ENCODE measurements at places on chromosomes 13 and 19.

DNA sequence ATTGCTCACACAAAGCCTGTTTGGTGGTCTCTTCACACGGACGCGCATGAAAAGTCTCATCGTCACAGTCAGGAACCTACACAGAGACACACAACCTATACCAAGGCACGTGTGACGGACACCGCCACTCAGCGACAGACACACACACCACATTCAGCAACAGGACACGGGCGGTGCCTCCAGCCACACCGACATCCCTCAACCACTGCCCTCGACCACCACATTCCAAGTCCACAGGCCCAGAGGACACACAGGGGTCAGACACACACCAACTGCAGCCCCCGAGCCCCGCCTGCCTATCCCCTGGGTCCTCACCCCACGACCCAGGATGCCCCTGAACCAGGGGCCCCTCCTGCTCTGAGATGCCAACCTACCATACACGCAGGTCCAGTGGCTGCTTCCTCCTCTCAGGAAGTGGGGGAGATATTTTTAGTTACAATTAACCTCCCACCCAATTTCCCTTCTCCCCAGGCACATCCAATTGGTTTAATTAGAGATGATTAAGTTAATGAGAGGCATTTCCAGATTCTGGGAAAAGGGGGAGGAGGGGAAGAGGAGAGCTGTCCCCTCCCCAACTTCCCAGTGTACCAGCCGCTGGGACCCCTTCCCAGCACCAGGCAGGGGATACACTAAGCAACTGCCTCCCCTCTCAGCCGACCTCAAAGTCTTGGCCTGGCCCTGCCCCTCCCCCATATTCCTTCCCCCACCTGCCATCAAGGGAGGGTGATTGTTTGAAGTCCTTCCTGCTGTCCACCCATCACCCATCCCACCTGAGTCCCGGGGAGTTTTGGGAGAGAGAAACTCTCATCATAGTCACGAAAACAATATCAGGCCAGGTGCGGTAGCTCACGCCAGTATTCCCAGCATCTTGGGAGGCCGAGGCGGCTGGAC is 20.4 kb downstream of the MEIS3 start:
- DNase-seq = no peak

- DNase-seq = no peak
Observed at GRCh38 chr13:109332506-109333499, 453.6 kb downstream of the IRS2 start.

DNA sequence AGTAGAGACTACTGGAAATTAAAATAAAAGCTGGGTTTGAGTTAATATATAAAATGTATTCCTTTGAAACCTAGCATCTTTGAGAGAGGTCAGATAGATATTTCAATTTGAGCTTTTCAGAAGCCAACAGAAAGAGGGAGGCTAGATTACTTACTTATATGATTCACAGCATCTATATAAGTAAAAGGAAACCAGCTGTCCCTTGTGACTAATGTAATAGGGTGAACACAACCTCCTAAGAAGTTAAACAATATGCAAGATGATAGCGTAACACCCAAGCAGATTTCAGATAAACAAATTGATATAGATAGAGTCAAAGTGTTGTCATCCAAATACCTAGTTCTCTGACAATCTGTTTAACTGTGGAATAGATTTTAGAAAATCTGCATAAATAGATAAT is 393.5 kb upstream of the GPC6 start:
- no peak for DNase-seq

- no peak for DNase-seq
Observed at GRCh38 chr19:29128203-29128602, 84.7 kb downstream of the UQCRFS1 start.

- DNase-seq = no peak
Observed at GRCh38 chr19:35556846-35557538, 6.5 kb downstream of the ATP4A start.

GRCh38 chr13:46739447-46740098 is 57.4 kb downstream of the ESD start:
- DNase-seq = no peak

- no peak for DNase-seq
Observed at GRCh38 chr19:38657633-38658222, 10.3 kb downstream of the ACTN4 start.

GRCh38 chr13:110984381-110984780 is 69.5 kb upstream of the ANKRD10 start:
- DNase-seq = no peak

- DNase-seq = no peak
Observed at GRCh38 chr13:71877256-71877653, 10.3 kb upstream of the DACH1 start.

DNA sequence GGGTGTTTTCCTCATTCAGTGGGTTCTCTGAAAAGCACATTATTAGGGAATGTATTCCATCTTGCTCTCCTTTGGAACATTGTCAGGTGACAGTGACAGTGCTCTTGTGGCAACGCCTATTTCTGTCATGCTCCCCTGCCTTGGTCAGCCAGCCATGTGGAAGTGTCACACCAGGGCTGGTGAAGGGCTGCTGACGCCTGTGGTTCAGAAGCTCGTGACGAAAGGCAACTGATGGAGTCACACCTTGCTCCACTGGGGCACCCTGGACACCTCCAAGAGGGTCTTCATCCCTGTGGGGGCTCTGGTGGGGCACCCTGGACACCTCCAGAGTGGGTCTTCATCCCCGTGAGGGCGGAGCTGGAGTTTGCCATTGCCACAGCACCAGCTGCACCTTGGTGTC is 68.9 kb upstream of the GPR183 start:
- DNase-seq = no peak

GRCh38 chr13:42255886-42256285 is 16.1 kb upstream of the AKAP11 start:
- DNase-seq = no peak

- no peak for DNase-seq
Observed at GRCh38 chr13:101579281-101579802, 126.9 kb downstream of the ITGBL1 start.

DNA sequence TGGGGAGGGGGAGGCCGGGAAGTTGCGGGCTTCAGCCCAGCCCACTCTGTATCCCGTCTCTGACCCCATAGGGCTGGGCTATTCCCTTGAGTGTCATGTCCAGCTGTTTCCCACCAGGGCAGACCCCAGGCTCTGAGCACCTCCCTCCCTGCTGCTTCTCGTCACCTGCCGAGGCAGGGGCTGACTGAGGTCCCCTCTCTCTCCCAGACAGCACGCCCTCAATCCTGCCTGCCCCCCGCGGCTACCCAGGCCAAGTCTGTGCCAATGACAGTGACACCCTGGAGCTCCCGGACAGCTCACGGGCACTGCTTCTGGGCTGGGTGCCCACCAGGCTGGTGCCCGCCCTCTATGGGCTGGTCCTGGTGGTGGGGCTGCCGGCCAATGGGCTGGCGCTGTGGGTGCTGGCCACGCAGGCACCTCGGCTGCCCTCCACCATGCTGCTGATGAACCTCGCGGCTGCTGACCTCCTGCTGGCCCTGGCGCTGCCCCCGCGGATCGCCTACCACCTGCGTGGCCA is 625 bp downstream of the F2RL3 start:
- DNase-seq = no peak

- DNase-seq = no peak
Observed at GRCh38 chr13:96199315-96199714, 109.4 kb downstream of the HS6ST3 start.

Data from MV-4-11 (cell line).